Endothelial cell of coronary artery (primary cell): ENCODE measurements at places on chromosomes 6 and 20. TPM values are rescaled to one million over a fixed set of nuclear protein-coding genes. Genes with fewer than 3 reads are reported as not detected.

Gene GUCA1A
- total RNA-seq = not detected in 2 replicates

Gene SGK2
- 0.09 TPM in 2 replicates for total RNA-seq

Gene MTFR2
- 1.5 and 1.7 TPM in 2 replicates for total RNA-seq

Gene AVP
- total RNA-seq = not detected in 2 replicates

Gene RAET1L
- total RNA-seq = not detected in 2 replicates

Gene TSBP1
- total RNA-seq = under 0.01 TPM in 1 of 2 replicates, not detected in the other

Gene TMC2
- total RNA-seq = not detected in 2 replicates

Gene LCA5
- total RNA-seq = 4.0 and 4.2 TPM in 2 replicates

Gene HTR1B
- 20.4 and 22.2 TPM in 2 replicates for total RNA-seq

Gene WFDC6
- not detected in 2 replicates for total RNA-seq

Gene PACSIN1
- not detected in 2 replicates for total RNA-seq

Gene ZNF451
- total RNA-seq = 48.1 and 63.6 TPM in 2 replicates

Gene SPTLC3
- 0.09 and 0.85 TPM in 2 replicates for total RNA-seq

Gene VTA1
- total RNA-seq = 32.2 and 34.9 TPM in 2 replicates

Gene CAP2
- 1.3 and 5.0 TPM in 2 replicates for total RNA-seq

Gene C20orf202
- total RNA-seq = 0.09 TPM in 1 of 2 replicates, not detected in the other

Gene RAB22A
- total RNA-seq = 10.2 and 11.7 TPM in 2 replicates

Gene FAXC
- total RNA-seq = 0.54 and 0.56 TPM in 2 replicates

Gene SEL1L2
- not detected in 2 replicates for total RNA-seq

Gene FAM83C
- not detected in 2 replicates for total RNA-seq

Gene EEF1A2
- 1.0 and 2.0 TPM in 2 replicates for total RNA-seq

Gene INSM1
- not detected in 2 replicates for total RNA-seq

Gene CCR6
- not detected in 2 replicates for total RNA-seq

Gene C6orf132
- total RNA-seq = 0.85 TPM in 1 of 2 replicates, not detected in the other

Gene KCNK15
- 0.09 TPM in 1 of 2 replicates, not detected in the other for total RNA-seq
